Astrocyte (in vitro differentiated cells and primary cell): ENCODE measurements at places on chromosomes 11 and 22. TPM values are rescaled to one million over a fixed set of nuclear protein-coding genes. Genes with fewer than 3 reads are reported as not detected.

The SMC1B gene
- not detected in 2 replicates for total RNA-seq

The SLC29A2 gene
- 5.0 and 6.6 TPM in 2 replicates for total RNA-seq

DNA sequence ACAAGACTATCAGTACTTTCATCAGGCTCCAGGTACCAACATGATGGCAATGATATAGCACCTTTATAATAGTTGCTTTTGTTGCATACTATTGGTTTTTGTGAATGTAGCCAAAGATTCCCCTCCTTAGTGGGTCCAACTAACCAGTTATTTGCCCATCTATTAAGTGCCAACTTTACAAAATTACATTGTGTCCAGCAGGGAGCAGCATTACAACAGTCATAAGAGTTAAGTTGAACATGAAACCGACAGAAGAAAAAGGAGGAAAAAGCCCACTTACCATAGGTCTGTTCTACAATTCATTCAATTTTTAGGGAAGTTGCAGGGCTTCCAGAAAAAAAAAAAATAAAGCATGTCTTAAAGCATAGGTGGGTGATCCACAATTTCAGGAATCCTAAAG, 21.6 kb downstream of the IMMP1L start:
- H3K27me3 ChIP-seq = no peaks in the 10 kb centered on the region
- H3K4me3 ChIP-seq = no peak overlapping the region
- DNase-seq = peak; percentile 52
- no peaks in the 10 kb centered on the region for H3K4me1 ChIP-seq

- H3K36me3 ChIP-seq = peaks cover under 1% of the 10 kb centered on the region
- peak within 1 kb of the TSS; percentile 72 for H3K4me3 ChIP-seq
- no peaks in the 10 kb centered on the region for H3K27me3 ChIP-seq
- DNase-seq = peak; percentile 77
Observed at GRCh38 chr11:694563-695287, at the start of gene DEAF1. TSS of gene DEAF1 (minus strand) at chr11:695222. CDS start at chr11:695047, 175 bp downstream.

- no peak overlapping the region for H3K4me3 ChIP-seq
- H3K36me3 ChIP-seq = no peaks in the 10 kb centered on the region
- DNase-seq = no peak
- peaks cover 7% of the 10 kb centered on the region for H3K4me1 ChIP-seq
Observed at GRCh38 chr11:10716543-10717259, 23.1 kb upstream of the IRAG1 start.

DNA sequence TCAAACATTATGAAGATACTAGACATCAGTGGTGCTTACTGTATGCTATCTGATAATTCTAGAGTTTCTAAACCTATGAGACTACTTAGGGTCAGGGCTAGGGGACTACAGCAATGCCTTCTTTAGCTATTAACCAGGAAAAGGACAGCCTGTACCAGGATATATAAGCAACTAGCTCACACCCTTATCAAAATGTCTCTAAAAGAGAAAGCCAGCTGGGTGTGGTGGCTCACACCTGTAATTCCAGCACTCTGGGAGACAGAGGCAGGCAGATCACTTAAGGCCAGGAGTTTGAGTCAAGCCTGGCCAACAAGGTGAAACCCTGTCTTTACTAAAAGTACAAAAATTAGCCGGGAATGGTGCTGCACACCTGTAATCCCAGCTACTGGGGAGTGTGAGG, 55.8 kb downstream of the RAB6A start:
- no peak overlapping the region for H3K4me3 ChIP-seq
- no peak overlapping the region for H3K27ac ChIP-seq
- H3K4me1 ChIP-seq = no peaks in the 10 kb centered on the region
- H3K27me3 ChIP-seq = no peaks in the 10 kb centered on the region
- no peak for DNase-seq
